Cerebellar nuclear complex (tissue), 1 donor: ENCODE measurements at places on chromosomes 5 and 9.
A peak's percentile ranks its signal among the peaks of the same experiment; 100 is the strongest.

GRCh38 chr5:144281784-144282183 is 111.1 kb downstream of the KCTD16 start:
- no peak for DNase-seq

- DNase-seq: no peak
These were observed 47.8 kb downstream of the PTTG1 start for GRCh38 chr5:160469156-160470144.

DNA sequence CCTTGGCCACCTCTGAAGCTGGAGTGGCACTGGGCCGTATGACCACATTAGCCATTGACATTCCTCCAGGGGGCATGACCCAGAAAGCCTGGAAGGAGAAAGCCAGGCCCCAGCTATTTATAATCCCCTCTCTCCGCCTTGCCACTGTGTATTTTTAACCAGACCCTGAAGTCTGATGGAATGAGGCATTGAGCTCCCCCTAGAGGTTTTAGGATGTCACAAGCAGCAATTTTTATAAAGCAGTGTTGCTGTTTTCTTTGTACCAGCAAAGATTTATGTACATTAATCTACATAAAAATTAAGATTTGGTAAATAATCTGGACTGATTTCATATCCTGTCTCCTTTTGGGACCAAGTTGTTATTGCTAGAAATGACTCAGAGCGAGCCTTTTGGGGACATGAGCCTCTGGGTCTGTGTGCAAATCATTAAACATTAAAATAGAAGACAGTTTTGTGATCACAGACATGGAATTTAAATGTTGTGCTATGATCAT is 127.1 kb downstream of the TRIO start:
- DNase-seq: peak; percentile 54

GRCh38 chr9:74095925-74096324 is 401.2 kb upstream of the RORB start:
- DNase-seq: no peak

DNA sequence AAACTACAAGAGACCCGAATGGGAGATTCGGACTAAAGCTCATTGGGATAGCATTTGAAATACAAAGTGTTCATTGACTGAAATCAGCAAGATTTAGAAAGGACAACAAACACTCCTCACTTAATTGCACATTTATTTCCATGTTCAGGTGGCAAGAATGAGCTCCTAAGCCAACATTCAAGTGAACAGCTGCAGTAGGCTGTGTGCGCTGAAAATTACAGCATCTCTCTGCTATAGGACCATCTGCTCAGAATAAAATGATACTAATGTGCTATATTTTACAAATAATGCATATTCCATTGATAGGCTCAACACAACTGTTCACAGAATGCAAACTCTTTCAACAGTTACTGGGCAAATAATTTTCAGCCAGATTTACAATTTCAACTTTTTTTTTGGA is 61.8 kb downstream of the ELAVL2 start:
- DNase-seq: no peak

GRCh38 chr5:62737766-62738165 is 159.1 kb downstream of the LRRC70 start:
- no peak for DNase-seq

GRCh38 chr5:138583984-138584637 is 8.9 kb upstream of the HSPA9 start:
- DNase-seq: no peak

GRCh38 chr9:16030528-16031185 is 477.8 kb downstream of the CCDC171 start:
- DNase-seq: no peak

- no peak for DNase-seq
These were observed 38.8 kb upstream of the SEMA6A start for GRCh38 chr5:116613445-116613844.

GRCh38 chr9:98199388-98200033 is 7.1 kb upstream of the CORO2A start:
- DNase-seq: no peak

- no peak for DNase-seq
These were observed 385.1 kb downstream of the SEMA5A start for GRCh38 chr5:9160747-9161146.

DNA sequence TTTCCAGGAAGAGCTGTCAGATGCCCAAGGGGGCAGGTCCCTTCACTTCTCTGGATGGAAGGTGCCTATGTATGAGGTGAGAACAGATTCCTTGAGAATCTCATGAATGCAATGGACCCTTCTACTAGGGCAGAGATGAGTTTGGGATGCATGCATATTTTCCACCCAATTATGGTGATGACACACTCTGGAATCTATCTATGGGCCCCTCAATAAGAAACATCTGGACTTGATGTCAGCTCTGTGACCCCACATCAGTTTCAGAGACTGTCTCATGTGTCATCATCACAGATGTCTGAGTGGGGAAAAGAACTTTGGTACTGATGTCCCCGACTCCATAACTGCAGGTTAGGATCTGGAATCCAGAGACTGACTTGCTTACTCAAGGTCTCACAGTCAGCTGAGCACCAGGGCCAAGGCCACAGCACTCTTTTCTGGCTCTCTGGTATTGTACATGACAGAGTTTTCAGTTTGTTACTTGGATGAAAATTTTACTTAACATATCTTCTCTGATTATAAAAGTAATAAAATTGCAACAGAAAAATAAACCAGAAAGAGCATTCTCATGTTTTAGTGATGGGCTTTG is 177.0 kb downstream of the DCP2 start:
- DNase-seq: no peak

DNA sequence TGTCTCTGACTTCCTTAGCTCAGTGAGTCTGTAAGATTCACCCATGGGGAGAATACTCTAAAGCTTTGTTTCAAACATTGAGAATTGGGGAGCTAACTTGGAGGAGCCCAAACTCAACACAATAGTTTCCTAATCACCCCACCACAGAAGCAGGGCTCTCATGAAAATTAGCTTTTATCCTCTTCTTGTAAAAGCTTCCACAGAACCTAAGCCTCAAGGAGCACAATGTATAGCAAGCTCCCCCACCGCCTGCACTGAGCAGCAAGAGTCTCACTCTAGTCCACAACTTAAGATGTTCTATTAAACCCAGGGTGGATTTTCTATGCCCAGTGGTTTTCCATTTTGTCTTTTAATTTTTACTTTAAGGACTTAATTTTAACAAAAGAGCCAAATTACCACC is 48.9 kb upstream of the GRHPR start:
- DNase-seq: no peak

- DNase-seq: no peak
These were observed 109.3 kb upstream of the SPDL1 start for GRCh38 chr5:169474226-169474625.

GRCh38 chr9:2761424-2761823 is 44.1 kb downstream of the KCNV2 start:
- DNase-seq: no peak

GRCh38 chr5:6868171-6868570 is 154.9 kb downstream of the TENT4A start:
- peak; percentile 67 for DNase-seq

- no peak for DNase-seq
These were observed 188.4 kb downstream of the RGS3 start for GRCh38 chr9:113651896-113652295.

DNA sequence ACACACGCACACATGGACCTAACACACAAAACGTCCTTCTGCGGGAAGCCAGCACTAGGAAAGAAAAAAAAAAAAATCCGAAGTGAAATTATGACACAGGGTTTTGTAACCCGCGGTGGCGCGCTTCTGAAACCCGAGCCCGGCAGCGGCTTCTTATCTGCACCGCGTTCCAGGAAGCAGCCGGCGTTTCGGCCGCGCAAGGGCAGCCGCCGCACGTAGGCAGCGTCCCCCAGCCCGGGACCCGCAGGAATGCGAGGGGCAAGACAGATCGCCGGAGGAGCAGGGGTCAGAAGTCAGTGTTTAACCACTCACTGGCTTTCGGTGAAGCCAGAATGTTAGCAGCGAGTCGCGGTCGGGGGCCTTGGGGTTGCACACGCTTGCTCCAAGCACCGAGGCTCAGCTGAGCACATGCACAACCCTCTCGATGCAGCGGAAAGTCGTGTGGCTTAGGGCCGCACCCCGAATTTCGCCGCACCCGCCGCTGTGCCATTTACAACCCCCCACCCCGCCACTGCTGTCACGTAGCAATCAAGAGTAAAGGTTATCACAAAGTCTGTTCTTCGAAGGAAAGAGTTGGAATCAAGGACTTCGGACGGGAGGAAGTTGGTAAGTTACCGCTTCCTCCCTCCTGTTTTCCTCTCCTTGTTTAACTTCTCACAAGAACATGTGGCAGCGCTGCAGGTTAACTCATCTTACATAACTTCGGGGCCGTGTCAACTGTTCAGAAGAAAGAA is 167.9 kb downstream of the AUH start:
- DNase-seq: no peak

- DNase-seq: no peak
These were observed 62.1 kb downstream of the PDE4D start for GRCh38 chr5:59831326-59832010.

GRCh38 chr9:23850690-23851629 is 24.9 kb upstream of the ELAVL2 start:
- DNase-seq: no peak

- DNase-seq: no peak
These were observed 38.8 kb upstream of the BOD1 start for GRCh38 chr5:173655196-173655797.

GRCh38 chr9:133864011-133864410 is 125.9 kb upstream of the SARDH start:
- no peak for DNase-seq

DNA sequence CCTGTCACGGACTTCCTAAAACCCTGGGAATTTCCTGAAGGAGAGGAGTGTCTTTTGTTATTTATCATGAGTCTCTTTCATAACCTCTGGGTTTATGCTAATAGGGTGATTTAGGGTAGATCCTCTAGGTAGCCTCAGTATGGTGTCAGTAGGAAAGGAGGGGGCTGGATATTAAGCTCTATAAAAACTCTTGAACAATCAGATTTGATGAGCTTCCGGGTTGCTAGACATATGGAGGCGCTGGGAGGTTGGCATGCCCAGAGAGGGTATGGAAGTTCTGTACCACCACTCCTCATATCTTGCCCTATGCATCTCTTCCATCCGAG is 15.6 kb upstream of the PTBP3 start:
- no peak for DNase-seq

DNA sequence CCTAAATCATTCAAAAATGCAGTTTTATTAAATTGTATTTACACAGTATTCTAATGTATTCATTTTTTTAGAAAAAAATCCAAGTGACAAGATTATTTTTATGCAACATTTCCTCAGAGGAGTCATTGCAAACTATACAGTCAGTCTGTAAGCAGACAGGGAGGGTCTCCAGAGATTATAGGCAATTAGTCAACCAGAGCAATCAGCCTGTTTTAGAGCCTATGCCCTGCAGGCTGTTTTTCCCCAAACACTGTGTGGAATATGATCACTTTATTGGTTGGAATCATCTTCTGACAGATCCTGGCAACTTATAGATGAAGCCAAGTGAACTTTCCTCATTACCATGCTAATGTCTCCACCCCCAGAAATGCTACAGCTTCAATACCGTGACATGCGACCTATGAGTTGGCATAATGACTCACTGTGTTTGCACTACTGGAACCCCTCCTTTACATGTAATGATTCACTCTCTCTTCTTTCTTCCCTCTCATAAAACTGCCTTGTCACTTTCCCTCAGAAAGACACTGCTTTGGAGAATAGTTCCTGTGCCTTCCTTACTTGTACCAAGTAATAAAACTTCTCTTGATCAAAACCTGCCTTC is 577.7 kb upstream of the FTMT start:
- DNase-seq: no peak

DNA sequence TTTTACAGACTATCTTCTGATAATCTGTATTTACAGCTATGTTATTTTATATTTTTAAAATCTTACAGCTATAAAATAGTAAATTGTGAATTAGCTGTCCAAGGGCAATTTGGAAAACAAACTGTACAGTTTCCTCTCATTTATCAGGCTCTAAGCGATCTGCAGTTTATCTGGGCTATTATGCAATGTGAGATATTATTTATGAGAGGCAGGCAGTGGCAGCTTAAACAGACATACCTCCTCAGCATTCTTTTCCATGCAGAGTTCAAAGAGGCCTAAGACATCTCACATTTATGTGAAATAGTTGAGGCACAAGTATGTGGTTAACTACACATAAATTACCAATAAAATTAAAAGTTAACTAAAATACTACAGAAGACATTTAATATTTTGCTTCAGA is 10.2 kb downstream of the NIPSNAP3B start:
- DNase-seq: no peak

- DNase-seq: no peak
These were observed at the start of gene HACD4 for GRCh38 chr9:21031091-21031807. Gene HACD4, minus strand, starts transcription at chr9:21031640. Its CDS starts 50 bp downstream, at chr9:21031590.

DNA sequence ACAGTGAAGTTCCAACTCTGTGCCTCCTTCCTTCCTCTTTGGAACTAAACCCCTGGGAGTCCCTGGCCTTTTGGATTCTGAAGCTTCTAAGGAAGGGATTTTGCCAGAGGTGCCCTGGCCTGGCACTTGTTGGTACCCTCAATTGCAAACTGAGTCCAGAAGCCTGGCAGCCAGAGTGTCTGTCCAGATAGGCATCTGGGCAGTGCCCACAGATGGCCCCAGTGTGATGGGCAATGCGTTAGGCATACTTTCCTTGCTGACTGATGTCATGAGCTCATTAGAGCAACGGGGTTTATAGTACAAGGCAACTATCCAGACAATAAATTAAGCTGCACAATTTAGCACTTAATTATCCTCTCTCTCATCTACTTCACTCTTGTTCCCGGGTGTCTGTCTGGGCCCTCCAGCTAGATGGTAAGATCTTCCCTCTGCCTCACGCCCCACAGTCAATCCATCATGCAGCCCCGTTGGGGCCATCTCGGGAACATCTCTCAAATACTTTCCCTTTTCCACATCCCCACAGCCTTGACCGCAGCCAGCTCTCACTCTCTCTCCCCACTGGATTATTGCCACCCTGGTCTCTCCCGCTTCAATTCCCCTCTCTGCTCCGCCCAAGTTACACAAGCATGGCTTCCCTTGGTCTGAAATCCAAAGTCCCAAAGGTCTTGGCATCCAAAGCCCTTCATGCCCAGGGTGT is 157.5 kb upstream of the SMIM23 start:
- DNase-seq: no peak

- no peak for DNase-seq
These were observed 57.2 kb downstream of the MLANA start for GRCh38 chr9:5947912-5948311.

DNA sequence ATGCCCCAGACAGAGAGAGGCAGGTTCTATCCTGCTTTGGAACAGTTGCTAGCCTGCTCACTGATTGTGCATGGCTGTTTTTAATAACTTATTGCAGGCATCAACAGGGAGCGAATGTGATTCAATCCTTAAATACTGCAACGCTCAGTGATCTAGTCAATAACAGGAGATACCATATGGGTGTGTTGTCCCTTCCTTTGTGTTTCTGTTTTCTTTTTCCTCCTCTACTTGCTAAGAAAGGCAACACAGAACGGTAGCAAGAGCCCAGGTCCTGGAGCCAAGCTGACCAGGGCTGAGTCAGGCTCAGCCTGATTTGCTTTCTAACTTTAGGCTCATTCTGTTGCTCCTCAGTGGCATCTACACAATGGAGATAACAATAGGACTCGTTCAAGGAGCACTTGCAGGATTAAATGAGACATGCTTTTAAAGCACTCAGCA is 98.6 kb upstream of the EQTN start:
- no peak for DNase-seq
